ENCODE measurements at places on chromosomes 1 and 21.

GRCh38 chr1:168636642-168637111 is 60.3 kb downstream of the XCL1 start:
- no peak for DNase-seq

DNA sequence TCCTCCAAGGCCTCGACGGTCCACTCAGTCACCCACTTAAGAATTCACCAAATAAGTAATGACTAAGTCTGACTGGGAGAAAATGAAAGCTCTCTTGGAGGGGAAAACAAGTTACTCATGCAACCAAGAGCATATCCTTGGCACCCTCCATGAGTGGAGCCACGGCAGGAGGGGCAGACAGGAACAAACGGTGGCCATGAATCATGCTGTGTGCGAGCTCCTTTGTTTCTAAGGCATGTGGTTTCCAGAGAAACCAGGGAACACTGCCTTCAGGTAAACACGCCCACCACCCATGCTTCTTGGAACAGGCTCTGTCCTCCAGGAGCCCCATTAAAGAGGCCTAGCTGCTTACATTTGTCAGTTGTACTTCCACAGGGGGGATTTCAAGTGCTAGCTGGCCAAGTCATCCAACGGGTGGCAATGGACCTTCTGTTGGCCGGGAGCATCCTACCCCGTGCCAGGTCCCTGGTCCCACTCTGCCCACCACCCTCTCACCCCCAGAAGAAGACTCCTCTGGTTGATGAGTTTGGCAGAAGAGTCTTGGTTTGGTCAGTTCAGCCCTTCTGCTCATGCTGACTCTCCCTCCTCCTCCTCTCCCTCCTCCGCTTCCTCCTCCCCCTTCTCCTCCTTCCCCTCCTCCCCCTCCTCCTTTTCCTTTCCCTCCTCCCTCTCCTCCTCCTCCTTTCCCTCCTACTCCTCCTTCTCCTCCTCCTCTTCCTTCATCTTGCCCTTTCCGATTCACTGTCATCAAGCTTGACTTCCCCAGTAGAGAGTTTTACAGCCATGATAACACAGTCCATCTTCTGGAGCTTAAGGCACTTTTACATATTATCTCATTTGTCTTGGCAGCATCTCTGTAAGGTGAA is 107.6 kb downstream of the CCDC185 start:
- peak; percentile 47 for DNase-seq

GRCh38 chr1:84928979-84929378 is 36.0 kb upstream of the LPAR3 start:
- no peak for DNase-seq

DNA sequence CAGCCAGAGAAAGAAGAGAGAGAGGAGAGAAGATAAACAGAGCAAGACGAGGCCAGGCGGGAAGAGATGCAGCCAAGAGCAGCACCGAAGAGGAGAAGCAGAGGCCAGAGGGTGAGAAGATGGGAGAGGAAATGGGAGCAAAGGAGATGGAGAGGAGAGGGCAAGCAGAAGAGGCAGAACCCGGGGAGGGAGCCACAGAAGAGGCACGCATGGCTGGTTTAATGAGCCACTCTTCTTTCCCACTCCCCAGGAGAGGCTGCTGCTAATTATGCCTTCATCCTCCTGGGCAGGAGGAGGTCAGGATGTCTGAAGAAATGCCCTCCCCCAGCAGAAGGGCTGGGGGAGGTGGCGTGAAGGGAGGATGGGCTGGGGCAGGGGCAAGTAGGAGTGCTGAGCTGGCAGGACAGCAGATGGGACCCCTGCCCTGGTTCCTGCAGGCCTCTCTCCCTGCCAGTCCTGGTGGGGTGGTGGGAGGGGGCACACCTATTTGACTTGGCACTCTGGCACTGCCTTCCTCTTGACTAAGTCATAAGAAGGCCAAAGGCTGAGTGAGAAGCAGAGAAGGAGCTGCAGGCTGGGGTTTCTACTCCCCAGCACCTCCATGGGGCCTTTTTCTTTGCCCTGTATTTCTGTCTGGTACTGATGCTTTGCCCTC is 32.3 kb downstream of the KIRREL1 start:
- no peak for DNase-seq

GRCh38 chr1:15799928-15800835 is 7.3 kb downstream of the UQCRHL start:
- DNase-seq, result no peak

GRCh38 chr1:31586376-31587327 is 10.3 kb downstream of the TINAGL1 start:
- no peak for DNase-seq

DNA sequence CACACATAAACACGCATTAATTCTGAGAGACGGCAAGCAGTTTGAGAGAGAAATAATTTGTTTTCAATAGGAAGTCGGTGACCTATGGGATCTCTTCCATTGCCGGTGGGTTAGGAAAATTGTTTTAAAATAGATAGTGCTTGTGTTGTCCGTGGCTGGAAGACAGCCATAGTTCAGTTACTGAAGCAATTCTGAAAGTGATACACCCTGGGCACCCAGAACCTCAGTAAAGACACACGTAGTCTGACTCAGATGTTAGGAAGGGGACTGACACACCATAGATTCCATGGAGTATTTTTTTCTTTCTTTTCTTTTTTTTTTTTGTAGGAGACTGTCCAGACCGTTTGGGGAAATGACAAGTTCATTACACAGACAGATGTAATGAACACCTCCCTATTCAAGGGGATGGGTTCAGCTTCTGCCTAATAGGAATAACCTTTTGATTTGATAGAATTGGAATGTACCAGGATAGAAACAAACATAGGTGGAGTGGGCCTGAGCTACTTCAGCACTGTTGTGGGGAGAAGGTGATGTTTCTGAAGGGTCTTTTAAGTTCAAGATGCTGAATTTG is 1.6 kb downstream of the C1orf21 start:
- DNase-seq, result no peak

- no peak for DNase-seq
Observed at GRCh38 chr1:185804206-185804605, 70.0 kb downstream of the HMCN1 start.

DNA sequence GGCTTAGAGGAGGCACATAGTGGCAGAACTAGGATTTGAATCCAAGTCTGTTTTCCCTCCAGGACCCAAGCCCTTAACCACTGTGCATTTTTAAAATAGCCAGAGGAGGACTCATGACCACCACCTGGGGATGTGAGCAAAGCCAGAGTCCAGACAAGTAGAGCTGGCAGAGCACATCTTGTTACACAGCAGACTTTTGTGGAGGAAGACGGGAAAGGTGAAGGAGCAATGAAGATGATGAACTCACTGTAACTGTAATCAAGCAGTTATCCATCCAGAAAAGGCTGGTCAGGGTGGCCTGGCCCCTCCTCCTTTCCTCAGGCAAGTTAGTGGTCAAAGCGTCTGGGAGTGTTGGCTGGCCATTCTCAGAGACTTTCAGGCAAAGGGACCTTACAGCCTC is 50.9 kb downstream of the SLC44A3 start:
- DNase-seq, result no peak

Data from fibroblast of skin of left biceps (primary cell).